ENCODE measurements at places on chromosomes 1 and 21. TPM values are rescaled to one million over a fixed set of nuclear protein-coding genes. Genes with fewer than 3 reads are reported as not detected.
A peak's percentile ranks its signal among the peaks of the same experiment; 100 is the strongest.

DNA sequence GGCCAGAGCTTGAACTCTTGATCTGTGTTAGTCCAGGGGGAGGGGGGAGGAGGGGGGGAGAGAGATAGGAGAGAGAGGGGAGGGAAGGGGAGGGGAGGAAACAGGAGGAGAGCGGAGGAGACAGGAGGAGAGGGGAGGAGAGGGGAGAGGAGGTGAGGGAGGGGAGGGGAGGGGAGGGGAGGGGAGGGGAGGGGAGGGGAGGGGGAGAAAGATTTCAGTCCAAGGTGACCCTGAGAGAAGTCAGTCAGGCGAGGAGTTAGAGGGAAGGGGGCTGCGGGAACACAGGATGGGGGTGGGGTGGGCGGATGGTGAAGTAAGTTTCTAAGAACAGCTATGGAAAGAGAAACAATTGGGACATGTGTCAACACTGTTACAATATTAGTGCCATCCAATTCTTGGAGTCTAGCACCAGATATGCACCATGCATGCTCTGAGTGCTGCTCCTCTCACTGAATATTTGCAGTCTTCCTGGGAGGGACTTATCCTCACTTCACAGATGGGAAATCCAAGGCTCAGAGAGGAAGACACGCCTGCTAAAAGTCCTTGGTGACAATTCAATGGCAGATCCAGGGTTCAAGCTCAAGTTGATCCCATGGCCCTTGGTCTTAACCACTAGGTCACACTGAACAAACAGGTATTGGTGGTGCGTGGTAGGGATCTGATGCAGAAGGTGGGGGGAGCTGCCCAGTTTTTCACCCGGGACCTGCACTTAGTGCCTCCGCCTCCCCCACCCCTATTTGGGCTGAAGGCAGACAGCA, 42.5 kb upstream of the ECE1 start:
- no peak for DNase-seq

DNA sequence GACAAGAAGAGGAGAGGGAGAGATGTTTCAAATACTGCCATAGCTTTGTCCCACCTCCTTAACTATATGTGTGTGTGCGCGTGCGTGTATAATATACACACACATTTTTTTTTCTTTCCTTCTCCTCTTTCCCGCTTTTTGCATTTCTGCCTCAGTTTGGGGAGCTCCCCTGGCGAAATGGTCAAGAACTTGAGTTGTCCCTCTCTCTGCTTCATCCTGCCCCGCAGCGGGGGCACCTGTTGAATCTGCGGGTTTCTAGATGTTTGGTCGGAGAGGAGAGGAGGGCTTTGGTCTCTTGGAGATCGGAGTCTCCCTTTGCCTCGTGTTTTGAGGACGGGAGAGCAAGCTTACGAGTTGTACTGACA, 504 bp downstream of the SCCPDH start:
- peak; percentile 48 for DNase-seq

DNA sequence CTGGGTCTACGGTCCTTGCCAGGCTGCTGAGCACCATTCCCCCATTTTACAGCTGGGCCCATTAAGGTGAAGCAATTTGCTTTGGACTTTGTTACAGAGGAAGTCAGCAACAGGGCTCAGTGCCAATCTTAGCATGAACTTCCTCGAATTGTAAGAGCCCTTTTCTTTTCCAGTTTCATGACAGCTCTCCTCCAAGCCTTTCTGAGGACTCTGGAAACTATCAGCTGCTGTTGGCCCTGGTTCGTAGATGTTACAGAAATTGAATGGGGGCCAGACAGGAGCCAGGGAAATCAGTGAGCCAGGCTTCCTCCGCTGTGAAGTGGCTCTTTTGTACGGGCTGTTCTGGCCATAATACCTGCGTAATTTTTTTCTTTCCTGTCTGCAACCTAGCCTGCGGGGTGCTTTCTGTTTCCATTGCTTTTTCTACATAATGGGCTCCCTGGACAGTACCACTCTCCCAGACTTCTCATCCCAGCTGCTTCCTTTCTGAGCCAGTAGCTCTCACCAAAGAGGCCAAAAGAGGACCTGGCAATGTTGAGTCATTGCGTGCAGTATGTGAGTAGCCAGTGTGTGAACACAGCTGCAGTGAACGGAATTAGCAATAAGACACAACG, 386.3 kb downstream of the DISC1 start:
- no peak for DNase-seq

Gene PLA2G2A
- not detected for polyA plus RNA-seq
